ENCODE measurements at places on chromosomes 2 and 18.

DNA sequence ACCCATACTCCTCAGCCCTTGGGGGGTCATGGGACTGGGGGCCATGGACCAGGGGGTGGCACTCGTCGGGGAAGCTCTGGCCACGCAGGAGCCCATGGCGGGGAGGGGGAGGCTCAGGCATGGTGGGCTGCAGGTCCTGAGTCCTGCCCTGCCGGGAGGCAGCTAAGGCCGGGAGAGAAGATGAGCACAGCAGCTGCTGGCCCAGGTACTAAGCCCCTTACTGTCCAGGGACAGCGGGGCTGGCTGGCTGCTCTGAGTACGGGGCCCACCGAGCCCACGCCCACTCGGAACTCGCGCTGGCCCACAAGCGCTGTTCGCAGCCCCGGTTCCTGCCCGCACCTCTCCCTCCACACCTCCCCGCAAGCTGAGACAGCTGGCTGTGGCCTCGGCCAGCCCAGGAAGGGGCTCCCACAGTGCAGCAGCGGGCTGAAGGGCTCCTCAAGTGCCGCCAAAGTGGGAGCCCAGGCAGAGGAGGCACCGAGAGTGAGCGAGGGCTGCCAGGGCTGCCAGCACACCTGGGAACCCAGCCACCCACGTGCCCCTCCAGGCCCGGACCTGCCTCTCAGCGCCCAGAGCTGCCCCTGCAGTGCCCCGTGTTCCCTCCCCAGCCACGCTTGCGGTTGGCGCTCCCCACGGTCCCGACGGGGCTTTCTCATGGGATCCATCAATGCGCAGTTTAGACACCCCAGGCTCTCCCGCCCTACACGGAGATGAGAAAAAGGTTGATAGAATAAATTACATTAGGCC, 33.6 kb upstream of the ZNF236 start:
- DNase-seq = no peak

GRCh38 chr18:27277554-27277953, 92.4 kb upstream of the CHST9 start:
- DNase-seq = no peak

DNA sequence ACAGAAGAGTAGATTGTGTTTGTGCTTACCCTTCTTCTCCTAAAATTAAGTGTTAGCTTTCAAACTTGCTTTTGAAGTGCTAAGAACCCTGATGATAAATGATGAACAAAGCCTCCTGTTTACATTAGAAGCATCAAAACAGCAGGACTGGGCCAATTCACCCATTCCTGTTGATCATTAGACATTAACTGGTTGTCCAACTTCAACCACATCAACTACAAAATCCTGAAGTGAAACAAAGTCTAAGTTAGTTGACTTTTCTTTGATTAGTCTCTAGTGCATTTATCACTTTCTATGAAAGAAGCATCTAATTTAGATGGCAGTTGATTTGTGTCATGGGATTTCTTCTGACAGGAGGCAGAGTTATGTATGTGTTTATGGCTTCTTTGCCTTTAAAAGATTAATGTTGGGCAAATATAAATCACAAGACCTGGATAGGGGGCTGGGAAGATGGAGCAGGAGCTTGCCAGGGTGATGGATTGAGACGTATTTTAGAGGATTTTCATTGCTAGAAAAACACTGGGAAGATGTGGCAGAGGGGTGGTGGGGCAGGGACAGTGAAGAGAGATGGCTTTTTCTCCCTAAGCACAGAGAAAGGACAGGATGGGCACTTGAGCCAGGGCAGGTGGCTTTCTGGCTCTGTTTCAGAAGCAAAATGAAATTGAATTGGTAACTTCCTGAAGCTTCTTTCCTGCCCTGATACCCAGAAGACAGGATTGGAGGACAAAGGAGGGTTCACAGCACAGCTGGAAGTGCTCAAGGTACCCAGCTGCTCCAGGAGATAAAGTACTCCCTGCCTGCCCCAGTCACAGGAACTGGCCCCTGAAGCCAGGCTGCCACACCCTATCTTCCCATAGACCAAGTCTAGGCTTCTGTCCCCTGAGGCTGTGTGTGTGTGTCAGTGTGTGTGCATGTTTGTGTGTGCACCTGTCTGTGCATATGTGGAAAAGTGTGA, 20.5 kb downstream of the GYPC start:
- DNase-seq = no peak

GRCh38 chr18:9365406-9365805, 30.8 kb downstream of the TWSG1 start:
- DNase-seq = no peak

- DNase-seq = no peak
Measured at GRCh38 chr2:181140414-181140813, 160.0 kb downstream of the UBE2E3 start.

- no peak for DNase-seq
Measured at GRCh38 chr2:43609290-43609918, 13.6 kb upstream of the THADA start.

GRCh38 chr18:51151568-51152511, 45.6 kb downstream of the MEX3C start:
- no peak for DNase-seq

DNA sequence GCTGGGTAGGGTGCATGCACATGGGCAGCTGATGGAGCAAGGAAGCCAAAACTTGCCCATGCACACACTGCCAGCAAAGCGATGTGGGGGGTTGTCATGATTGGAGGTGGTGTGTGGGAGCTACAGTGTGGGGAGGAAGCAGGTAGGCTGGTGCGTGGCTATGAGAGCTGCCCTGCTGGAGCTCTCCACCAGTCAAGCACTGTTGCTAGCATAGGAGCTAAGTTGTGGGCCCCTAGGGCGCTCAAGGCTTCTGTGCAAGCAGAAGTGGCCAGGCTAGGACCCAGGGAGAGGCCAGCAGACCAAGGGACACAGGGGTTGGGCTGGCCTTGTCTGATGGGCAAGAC, 20.2 kb downstream of the EHBP1 start:
- no peak for DNase-seq

GRCh38 chr2:240392948-240393830, 42.3 kb upstream of the GPC1 start:
- DNase-seq = no peak

- no peak for DNase-seq
Measured at GRCh38 chr2:176152350-176153181, 1.2 kb downstream of the HOXD4 start.

- DNase-seq = no peak
Measured at GRCh38 chr2:24307961-24308360, 52.4 kb downstream of the ITSN2 start.
